ENCODE measurements at places on chromosomes 3 and 15.

- no peak for DNase-seq
These were observed 293.8 kb downstream of the MEX3B start for GRCh38 chr15:81751816-81752545.

DNA sequence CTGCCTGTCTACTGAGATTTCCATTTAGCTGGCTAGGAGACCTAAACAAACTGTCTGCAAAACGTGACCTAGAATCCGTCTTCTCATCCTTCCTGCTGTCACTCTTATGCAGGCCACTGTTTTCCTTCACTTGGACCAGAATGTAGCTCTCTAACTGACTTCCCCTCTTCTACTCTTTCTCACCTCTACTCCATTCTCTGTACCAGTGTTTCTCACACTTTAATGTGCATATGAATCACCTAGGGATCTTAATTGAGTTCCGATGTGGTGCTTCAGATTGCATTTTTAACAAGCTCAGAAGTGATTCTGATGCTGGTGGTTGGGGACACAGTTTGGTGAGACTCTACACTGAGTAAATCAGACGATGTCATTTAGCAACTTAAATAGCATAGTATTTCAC lies 1.6 kb upstream of the GBE1 start:
- no peak for DNase-seq

- DNase-seq = no peak
These were observed 4.2 kb upstream of the CDIN1 start for GRCh38 chr15:36575266-36575665.

DNA sequence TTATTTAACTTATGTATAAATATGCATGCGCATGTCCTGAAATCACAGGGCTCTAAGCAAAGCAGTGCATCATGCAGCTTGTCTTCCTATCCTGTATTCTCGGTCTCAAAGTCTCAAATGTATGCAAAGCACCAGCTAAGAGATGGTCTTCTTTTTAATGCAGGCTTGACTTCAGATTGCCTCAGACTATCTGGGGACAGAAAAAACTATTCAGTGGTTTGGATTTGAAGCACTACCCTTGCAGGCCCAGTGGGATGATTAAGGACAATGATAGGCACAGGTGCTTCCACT lies 18.5 kb upstream of the NMNAT3 start:
- DNase-seq = no peak

DNA sequence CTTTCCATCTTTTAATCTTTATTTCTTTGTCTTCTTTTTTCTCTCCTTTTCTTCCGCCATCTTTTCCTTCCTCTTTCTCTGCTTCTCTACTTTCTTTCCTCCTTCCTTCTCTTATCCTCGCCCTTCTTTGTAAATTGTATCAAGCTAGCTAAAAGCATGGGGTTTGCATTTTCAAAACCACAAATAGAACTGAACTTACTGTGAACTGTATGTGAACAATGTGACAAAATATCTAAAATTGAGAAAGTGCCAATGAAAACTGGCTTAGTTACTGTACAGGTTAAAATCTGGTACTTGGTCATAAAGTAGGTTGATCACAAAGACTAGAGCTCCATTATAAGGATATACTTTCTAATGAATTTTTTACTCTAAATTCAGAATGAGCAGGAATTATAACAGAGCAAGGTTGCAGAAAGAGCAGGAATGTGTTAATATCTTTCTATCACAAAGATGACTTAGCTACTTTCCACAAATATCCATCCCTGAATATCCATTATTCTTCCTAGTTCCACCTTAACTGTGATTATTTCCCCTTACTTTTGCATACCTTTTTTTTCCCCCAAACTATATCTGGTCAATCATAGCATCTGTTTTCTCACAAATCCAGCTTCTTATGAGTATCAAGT lies 122.4 kb downstream of the LSAMP start:
- DNase-seq = no peak

- DNase-seq = no peak
These were observed 43.9 kb downstream of the ACAN start for GRCh38 chr15:88847144-88847543.

GRCh38 chr3:127421943-127422662 lies 134.3 kb upstream of the PRR20G start:
- no peak for DNase-seq

GRCh38 chr15:70415398-70415797 lies 317.7 kb upstream of the TLE3 start:
- peak; percentile 19 for DNase-seq

DNA sequence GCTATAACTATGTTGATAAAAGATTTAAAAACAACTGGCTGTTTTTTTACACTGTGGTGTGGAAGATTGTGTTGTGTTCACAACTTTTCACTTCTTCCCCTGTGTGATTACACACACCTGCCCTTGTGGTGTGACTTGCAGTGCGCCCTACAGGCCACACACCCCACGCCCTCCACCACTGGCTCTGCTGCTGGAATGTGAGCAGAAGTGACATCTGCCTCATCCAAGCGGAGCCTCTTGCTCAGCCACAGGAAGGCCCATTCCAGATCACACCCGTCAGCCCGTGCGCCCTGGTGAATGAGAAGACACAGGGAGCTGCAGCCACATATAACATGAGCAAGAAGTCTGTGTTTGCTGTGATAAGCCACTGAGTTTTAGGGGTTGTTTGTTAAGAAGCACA lies 7.0 kb downstream of the CCR2 start:
- DNase-seq = no peak

DNA sequence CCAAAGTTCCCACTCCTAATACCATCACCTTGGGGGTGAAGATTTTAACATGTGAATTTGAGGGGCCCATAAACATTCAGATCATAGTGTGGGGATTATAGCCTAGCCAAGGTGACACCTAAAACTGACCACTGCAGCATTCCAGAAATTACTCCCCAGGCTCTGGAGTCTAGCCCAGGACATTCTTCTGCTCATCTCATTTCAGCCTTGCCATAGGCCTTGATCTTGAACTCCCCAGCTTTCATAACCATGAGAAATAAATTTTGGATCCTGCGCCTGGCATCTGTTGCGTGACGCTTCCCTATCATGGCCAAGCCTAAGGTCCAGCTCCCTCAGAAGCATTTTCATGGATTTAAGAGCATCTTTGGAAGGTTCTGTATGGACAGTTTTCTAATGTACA lies 502.9 kb upstream of the THBS1 start:
- no peak for DNase-seq

DNA sequence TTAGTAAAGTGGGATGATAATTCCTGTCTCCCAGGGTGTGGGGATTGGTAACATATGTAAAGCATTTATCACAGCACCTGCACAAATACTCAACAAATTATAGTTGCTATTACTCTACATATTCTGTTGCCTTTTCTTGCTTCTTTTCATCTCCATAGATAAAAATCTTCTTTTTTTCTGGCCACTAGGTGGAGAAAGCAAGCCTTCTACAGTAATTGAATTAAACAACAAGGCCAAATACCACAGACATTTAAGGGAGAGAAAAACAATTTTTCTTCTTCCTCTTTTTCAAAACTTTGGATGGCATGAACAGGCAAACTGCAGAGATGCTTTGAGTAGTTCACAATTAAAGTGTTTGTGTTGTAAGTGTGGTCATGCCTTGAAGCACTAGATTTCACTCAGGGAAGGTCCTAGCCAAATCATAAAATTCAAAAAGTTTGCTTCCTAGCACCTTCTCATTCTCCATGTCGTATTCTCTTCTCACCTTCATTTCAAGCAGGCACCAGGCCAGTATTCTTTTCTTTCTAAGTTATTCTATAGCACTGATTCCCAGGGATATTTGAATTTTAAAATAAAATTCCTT lies 493.4 kb upstream of the TGFBR2 start:
- DNase-seq = peak; percentile 18

DNA sequence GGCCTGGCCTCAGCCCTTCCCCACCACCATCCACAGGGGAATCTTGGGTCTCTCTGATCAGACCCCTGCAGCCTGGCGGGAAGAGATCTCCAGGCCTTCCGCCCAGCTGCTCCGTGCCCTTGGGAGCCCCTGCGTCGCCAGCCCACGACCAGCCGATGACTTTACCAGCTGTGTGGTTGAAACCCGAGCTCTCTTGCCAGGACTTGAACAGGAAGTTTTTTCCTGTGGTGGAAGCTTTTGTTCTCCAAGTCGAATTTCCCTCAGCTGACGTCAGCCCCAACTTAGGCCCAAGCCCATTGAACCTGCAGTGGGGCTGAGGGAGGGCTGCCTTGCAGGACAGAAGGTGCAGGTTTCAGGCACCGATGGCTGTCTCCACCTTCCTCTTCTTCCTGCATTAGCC lies 51.7 kb upstream of the SMAD3 start:
- DNase-seq = no peak

GRCh38 chr3:71447197-71447596 lies 136.3 kb downstream of the FOXP1 start:
- DNase-seq = no peak

DNA sequence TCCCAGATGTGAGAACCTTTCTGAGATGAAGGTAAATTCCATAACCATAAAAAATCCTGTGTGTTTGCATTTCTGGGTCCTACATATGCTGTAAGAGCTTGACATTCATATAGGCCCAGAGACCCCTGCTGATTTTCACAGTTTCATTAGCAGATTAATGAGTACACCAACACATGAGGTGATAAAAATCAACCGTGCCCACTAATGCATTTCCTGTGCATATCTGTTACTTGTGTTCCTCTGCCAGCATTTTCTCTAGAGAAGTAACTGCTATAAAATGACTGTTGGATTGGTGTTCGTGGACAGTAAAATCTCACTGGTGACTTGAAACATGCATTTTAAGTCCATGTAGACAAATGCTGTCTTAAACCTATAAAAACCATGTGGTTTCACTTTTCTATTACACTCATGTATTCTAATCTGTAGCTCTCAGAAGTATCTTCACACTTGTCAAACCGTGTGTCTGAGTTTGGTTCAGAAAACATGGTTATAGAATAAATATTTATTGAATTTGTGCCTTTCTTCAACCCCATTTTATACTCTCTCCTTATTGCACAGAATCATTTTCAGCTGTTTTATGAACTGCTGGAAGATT lies 14.6 kb downstream of the MAP2K5 start:
- DNase-seq = no peak

DNA sequence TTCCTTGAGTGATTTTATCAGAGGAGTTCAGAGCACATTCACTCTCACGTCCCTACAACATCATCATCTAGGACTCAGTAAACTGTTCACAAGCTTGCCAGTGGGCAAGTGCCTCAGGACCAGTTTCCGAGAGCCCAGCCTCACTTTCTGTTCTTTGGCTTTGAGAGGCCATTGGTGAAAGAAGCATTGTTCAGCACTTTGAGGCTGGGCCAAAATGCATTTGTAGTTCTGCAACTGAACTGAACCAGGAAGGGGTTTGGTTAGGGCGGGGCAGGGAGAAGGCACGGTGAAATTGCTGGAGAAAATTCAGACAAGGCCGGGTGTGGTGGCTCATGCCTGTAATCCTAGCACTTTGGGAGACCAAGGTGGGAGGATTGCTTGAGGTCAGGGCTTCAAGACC lies 222.1 kb upstream of the CHRM5 start:
- DNase-seq = no peak

DNA sequence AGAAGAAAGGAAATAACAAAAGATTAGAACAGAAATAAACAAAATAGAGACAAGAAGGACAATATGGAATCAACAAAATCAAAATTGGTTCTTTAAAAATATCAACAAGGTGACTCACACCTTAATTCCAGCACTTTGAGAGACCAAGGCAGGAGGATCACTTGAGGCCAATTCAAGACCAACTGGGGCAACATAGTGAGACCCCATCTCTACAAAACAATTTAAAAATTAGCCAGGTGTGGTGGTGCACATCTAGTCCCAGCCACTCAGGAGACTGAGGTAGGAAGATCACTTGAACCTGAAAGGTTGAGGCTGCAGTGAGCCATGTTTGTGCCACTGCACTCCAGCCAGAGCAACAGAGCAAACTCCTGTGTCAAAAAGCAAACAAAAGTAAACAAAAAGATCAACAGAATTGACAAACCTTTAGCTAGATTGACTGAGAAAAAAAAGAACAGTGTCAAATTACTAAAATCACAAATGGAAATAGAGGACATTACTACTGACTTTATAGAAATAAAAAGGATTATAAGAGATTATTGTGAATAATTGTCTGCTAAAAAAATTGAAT lies 190.7 kb upstream of the CGNL1 start:
- no peak for DNase-seq

- DNase-seq = no peak
These were observed 17.6 kb upstream of the PLA2G4D start for GRCh38 chr15:42111924-42112323.

- DNase-seq = no peak
These were observed 24.4 kb downstream of the PCSK6 start for GRCh38 chr15:101464999-101465669.

DNA sequence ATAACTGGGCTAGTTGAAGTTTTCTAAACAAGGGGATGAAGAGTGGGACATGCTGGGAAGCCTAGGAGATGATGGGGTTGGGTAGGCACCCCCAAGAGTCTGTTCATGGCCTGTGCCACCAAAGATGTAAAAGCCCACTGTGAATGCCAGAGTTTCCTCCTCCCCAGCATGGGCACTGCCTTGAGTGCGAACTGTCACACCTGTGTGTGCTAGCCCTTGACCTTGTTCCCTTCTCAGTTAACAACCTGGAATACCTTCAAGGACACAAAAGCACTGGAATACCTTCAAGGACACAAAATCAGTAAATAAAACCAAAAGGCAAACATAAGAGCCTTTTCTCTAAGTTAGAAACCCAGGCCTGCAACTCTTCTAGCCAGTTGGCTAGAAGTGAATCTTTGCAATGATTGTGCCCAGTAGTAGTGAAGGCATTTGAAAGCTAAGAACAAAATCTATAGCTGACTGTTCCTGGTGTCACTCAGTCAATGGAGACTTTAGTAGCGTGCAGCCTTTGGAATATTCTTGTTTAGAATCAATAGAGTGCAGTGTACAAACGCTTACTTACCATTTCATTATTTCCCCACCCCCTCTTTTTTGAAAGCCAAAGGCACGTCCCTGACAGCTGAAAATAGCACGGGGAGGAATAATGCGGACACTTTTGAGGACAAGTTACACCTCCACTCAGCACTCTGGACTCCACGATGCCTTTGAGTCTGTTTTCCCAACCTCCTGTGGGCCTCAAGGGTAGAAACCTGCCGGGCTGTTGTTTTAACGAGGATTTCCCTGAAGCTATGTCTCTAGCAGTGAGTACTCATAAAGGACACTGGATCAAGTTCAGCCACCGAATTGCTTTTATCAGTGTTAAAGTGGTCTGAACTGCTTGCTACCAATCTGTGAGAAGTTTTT lies 24.2 kb downstream of the PSMD6 start:
- no peak for DNase-seq

- DNase-seq = no peak
These were observed 328.7 kb downstream of the RYR3 start for GRCh38 chr15:33639456-33639855.

DNA sequence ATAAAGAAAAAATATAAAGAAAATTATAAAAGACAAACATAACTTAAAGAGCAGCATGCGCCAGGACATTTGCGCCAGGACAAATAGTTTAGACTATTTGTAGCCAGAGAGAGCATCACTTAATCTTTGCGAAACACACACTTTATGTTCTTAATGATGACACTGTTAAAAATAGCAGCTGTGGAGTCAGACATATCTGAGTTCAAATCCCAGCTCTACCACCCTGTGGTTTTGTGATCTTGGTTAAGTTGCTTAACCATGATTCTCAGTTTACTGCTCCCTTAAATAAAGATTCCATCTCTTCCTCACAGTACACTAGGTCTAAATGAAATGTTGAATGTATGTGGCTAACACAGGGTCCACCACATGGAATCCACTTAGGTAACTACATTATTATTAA lies 31.4 kb downstream of the KCNMB2 start:
- no peak for DNase-seq
